Stimulated activated CD4-positive, alpha-beta T cell treated with anti-CD3 and anti-CD28 coated beads, Interleukin-1b, Interleukin-23, amount 100 ng/mL, for 24 hours (primary cell): ENCODE measurements at places on chromosomes 6 and 20.

DNA sequence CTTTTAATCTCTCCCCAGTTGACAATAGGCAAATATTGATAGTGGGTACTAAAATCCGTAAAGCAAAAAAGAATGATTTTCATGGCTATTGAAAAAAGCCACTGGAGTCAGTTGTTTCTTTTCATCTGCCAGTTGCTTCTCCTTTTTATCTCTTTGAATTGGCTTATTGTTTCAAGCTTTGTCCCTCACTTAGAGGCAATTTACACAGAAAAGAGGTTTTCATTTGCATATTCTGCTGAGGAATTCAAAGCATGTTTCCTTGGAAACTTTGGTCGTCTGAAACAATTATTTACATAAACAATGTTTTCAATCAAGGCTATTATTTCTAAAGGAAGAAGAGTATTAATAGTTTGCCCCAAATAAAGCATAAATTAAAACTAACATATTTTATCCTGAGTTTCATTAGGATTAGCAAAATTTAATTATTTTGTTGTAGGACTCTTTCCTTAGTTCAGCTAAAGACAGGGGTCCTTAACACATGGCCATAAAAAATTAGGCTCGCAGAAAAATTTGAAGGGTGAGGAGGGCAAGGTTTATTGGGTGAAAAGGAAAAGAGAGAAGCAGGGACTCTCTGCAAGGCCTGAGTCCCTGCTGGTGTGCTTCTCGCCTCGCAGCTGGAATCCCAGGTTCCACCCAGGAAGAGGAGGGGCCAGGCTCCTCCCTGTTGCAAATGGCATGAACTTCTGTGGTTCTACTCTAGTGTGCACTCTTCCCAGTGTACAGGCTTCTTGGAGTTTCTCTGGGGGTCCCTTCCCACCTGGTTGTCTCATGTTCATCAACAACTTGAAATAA is 138.8 kb upstream of the LAMA2 start:
- no peak for DNase-seq

GRCh38 chr6:41039060-41039998 is at the start of gene UNC5CL:
Gene UNC5CL (minus strand): TSS chr6:41039221. CDS start chr6:41035074, 4,147 bp downstream.
- DNase-seq, result peak; percentile 24

GRCh38 chr20:14521016-14521415 is 183.6 kb upstream of the FLRT3 start:
- DNase-seq, result no peak

- DNase-seq, result no peak
Measured at GRCh38 chr20:44433751-44434538, 41.7 kb upstream of the TTPAL start.

DNA sequence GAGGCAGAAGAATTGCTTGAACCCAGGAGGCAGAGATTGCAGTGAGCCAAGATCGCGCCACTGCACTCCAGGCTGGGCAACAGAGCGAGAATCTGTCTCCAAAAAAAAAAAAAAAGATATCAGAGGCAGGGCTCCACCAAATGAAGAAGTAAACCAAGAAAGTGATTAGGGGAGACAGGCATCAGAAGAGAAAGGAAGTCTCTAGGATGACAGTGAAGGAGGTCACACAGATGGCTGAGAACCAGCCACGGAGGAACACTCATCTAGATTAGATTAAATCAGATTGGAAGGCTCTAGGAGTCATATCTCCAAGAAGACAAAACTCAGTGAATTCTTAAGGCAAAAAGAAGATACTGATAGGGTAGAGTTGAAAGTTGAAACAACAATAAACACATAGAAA is 102.2 kb upstream of the CCDC28A start:
- DNase-seq, result no peak

GRCh38 chr6:137218473-137218916 is 690 bp downstream of the IFNGR1 start:
- DNase-seq, result no peak

DNA sequence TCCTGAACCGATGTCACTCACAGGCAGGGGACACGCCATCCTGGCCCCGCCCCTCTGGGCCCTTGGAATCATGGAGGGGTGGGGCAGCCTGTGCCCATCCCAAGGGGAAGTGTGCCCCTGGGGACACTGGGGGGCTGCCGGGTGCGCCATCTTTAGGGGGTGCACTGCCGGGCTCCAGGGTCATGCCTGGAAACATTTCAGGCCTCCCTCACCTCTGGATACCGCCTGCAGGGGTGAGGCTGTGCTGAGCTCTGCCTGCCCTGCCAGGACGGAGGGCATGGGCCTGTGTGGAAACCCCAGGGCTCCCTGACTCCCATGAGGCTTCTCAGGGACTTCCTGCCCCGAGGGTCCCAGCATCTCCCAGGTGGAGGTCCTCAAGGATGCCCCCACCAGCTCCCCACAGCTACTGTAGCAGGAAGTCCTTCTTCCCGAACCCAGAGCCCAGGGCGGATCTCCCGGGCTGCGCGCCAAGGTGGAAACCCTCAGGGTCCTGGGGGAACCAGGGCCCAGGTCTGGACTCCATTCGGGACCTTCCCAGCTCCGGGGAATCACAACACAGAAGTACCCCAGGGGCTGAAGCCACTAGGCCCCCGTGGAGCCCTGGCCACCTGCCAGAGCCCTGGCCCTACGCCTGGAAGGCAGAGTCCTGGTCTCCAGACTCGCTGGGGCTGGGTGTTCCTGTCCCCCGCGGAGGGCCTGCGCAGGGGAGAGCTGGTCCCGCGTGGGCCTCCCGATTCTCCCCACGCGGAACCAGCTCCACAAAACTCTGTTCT is 15.6 kb downstream of the CHRNA4 start:
- DNase-seq, result no peak

- DNase-seq, result peak; percentile 11
Measured at GRCh38 chr20:25195962-25196785, 662 bp downstream of the ENTPD6 start.

- peak; percentile 52 for DNase-seq
Measured at GRCh38 chr6:43644940-43645612, at the start of gene RSPH9. Gene RSPH9 (plus strand): TSS chr6:43645036. CDS start chr6:43645099, 63 bp downstream.

DNA sequence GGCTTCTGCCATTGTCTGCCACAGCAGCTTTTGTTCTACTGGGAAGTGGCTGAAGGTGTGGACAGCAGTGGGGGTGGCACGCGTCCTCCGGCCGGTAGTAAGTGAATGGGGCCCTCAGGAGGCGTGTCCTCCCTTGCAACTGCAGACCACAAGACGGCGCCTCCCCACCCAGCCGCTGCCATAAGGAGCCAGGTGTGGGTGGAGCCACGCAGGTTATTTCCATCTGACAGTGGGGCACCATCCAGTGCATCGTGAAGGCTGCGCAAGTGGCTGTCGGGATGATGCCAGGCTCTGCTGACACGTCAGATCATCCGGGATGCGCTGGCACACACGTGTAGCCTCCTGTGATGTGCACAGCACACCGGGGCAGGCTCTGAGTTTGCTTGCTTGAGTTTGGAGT is 379.7 kb downstream of the CDH4 start:
- no peak for DNase-seq

DNA sequence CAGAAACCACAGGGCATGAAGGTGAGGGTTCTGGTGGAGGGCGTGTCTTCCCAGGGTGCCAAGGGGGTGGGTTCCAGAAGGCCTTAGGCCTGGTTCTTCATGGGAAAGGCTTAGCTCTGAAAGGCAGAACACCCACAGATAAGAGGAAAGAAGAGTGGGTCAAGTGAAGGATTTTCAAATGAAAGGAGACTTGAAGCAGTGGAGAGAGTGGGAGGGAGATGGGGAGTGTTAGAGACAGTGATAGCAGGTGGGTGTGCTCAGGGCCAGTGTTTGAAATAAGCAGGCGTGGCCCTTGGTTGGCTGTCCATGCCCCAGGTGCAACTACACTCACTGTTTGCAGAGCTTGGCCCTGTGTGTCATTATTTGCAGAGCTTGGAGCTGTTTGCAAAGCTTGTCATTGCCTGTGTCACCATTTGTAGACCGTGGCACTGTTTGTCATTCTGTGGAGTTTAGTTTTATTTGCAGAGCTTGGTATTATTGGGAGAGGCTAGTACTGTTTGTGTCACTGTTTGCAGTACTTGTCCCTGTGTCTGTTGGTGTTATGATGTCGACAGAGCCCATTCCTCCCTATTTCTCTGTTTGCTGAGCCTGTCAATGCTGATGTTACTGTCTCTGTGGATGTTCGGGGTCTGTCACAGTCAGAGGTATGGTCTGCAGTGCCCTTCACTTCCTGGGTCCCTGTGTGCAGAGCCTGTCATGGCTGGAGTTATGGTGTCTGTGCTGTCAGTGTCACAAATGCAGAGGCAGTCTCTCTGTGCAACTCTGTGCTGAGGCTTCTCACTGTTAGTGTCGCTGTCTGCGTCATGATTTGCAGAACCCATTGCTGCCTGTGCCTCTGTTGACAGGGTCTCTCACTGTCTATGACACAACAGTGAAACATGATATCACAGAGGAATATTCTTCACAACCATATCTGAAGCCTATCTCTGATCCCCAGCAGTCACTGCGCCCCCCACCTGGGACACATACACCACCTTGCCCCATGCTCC is 127.7 kb upstream of the LRFN2 start:
- DNase-seq, result no peak

DNA sequence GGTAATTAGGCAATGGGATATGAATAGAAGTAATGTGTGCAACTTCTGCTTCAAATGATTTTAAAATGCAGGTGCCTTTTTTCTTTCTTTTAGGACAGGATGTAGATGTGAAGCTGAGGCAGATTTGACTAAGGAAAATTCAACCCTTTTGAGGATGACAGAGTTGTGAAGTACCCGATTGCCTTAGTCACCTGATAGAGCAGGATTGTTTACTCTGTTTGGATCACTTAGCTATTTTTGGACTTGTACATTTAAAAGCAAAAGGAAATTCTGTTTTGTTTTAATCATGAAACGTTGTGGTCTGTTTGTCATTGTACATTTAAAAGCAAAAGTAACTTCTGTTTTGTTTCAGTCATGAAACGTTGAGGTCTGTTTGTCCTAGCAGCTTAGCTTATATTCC is 143.4 kb downstream of the FAM83B start:
- DNase-seq, result no peak

DNA sequence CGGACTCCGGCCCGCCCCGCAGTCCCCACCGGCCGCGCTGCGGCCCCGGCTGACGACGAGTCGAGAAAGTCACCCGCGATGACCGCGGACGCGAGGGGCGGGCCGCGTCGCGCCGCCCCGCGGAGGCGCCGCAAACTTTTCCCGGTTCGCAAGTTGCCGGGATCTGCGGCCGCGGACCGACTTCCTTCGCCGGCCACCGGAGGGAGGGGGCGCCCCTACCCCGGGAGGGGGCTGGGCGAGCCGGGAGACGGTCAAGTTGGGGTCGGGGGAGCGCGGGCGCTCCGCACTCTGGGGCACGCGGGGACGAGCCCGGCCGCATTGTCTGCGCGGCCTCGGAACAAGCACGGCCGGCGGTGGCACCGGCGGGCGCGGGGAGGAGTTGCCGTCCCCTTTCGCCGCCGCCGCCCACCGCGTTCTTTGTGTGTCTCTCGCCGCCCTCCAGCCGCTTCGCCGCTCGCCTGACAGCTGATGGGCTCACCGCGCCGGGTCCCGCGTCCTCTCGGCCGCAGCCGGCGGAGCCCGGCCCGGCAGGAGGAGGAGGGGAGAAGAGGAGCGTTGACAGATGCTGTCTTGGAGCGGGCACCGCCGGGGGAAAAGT is 131.6 kb downstream of the OGFRL1 start:
- no peak for DNase-seq

GRCh38 chr6:32854376-32855178 is 585 bp downstream of the PSMB9 start:
- DNase-seq, result no peak

DNA sequence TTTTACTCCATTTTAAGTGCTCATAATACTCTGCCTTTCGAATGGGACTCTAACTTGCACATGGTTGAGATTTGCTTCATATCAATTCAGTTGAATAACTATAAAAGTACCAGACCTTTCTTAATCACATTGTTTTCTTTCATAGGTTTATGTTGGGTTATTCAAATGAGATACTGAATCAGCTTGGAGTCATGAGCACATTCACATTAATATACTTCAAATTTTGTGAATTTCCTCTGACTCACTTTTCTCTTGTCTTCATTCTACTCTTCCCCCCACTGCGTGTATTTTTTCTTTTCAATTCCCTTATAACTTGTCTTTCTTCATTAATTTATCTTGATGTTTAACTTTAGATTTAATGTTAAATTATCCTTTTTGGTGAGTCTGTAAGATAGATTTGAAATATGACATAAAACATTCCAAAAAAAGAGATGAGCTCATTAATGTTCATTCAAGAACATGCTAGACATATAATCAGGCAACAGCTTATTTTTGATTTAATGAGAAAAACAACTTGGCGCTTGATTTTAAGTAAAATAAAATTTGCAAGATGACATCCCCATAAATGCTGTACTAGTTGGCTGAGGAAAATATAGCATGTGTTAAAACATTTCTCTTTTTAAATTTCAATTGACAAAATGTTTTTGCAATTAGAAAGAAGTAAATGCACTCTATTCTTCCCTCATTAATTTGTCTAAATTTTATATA is 736.0 kb downstream of the CD109 start:
- DNase-seq, result no peak

GRCh38 chr6:28673787-28674671 is 148.3 kb downstream of the GPX5 start:
- DNase-seq, result peak; percentile 58

GRCh38 chr20:11186301-11187008 is 512.7 kb upstream of the JAG1 start:
- DNase-seq, result no peak

GRCh38 chr20:49691818-49692568 is 21.7 kb downstream of the B4GALT5 start:
- no peak for DNase-seq

GRCh38 chr20:63435552-63435951 is 36.9 kb downstream of the KCNQ2 start:
- DNase-seq, result no peak

GRCh38 chr6:125224231-125224861 is 70.8 kb downstream of the TPD52L1 start:
- no peak for DNase-seq

- no peak for DNase-seq
Measured at GRCh38 chr20:40930561-40930960, 98.1 kb upstream of the TOP1 start.

GRCh38 chr20:32820698-32821377 is 1.1 kb downstream of the MAPRE1 start:
- no peak for DNase-seq

GRCh38 chr20:44660581-44660980 is 9.1 kb upstream of the ADA start:
- DNase-seq, result no peak

- DNase-seq, result no peak
Measured at GRCh38 chr6:102415891-102416290, 1022.4 kb downstream of the GRIK2 start.

DNA sequence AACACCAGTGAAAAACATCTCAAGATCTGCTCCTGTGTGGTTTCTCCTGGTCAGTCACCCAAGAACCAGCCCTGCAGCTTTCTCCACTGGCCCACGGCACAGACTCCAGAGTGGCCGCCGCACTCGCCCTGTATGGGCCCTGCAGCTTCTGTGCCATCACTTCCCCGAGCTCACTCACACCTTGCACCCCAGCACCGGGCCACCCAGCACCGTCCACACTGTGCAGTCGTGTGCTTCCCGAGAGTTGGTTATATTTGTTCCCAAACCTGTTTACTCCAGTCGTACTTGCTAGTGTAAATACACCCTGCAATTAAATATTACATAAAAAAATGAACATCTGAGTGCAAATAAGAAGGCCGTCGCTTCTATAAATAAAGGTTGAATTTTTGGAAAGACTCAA is 341.7 kb downstream of the CDH26 start:
- no peak for DNase-seq
